ENCODE measurements at places on chromosomes 11 and 22.
A peak's percentile ranks its signal among the peaks of the same experiment; 100 is the strongest.

GRCh38 chr11:64250415-64251015, 815 bp upstream of the PLCB3 start:
- H3K36me3 ChIP-seq: no peaks in the 10 kb centered on the region
- H3K4me3 ChIP-seq: no peak overlapping the region
- no peak for DNase-seq
- H3K4me1 ChIP-seq: no peaks in the 10 kb centered on the region

- DNase-seq: no peak
- no peaks in the 10 kb centered on the region for H3K4me1 ChIP-seq
- no peaks in the 10 kb centered on the region for H3K27me3 ChIP-seq
- no peak overlapping the region for H3K27ac ChIP-seq
- no peak overlapping the region for H3K4me3 ChIP-seq
These were observed 57.0 kb downstream of the PDE2A start for GRCh38 chr11:72617080-72617762.

GRCh38 chr11:1640076-1640946, 10.7 kb downstream of the KRTAP5-5 start:
- H3K27ac ChIP-seq: no peak overlapping the region
- H3K27me3 ChIP-seq: no peaks in the 10 kb centered on the region
- H3K4me1 ChIP-seq: no peaks in the 10 kb centered on the region
- DNase-seq: no peak

GRCh38 chr11:120318906-120319305, 6.2 kb upstream of the TLCD5 start:
- H3K27ac ChIP-seq: no peak overlapping the region
- no peaks in the 10 kb centered on the region for H3K36me3 ChIP-seq

- peak; percentile 34 for DNase-seq
- H3K36me3 ChIP-seq: peaks cover 41% of the 10 kb centered on the region
- H3K27ac ChIP-seq: peak overlapping the region; percentile 39
These were observed 3.2 kb downstream of the CTSD start for GRCh38 chr11:1760351-1761109.

DNA sequence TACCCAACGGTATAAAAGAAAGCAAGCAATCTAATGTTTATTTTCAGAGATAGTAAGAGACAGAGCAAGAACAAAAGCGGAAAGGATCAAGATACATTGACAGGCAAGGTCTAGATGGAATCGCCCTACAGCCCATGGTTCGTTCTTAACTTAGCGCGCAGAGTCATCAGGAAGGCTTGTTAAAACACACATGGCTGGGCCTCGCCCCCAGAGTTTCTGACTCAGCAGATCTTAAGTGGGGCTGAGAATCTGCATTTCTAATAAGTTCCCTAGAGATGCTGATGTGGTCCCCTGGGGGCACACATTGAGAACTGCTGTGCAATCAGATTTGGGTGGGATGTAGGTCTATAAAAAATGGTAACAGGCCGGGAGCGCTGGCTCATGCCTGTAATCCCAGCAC, 35.8 kb upstream of the CHRM4 start:
- H3K27me3 ChIP-seq: no peaks in the 10 kb centered on the region
- no peak overlapping the region for H3K27ac ChIP-seq
- no peak for DNase-seq
- H3K4me1 ChIP-seq: no peaks in the 10 kb centered on the region
- H3K4me3 ChIP-seq: no peak overlapping the region

DNA sequence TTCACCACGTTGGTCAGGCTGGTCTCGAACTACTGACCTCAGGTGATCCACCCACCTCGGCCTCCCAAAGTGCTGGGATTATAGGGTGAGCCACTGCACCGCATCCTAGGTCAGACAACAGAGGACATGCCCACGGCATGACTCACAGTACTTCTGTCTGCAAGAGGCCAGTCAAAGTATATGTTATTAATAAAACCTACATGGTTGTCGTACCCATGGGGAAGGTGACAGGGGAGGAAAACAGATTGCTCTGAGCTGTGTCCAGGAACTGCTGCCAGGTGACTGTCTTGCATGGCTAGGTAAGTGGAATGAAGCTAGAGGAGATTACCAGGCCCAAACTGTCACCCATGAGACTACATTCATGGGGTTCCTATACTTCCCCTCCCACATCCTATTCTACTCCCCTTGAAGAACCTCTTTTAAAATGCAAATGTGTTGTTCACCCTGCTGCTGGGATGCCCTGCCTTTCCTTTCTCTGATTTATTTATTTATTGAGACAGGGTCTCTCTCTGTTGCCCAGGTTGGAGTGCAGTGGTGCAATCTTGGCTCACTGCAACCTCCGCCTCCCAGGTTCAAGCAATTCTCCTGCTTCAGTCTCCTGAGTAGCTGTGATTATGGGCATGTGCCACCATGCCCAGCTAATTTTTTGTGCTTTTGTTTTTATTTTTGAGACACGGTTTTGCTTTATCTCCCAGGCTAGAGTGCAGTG, 2.0 kb upstream of the NLRX1 start:
- H3K36me3 ChIP-seq: no peaks in the 10 kb centered on the region
- H3K27me3 ChIP-seq: no peaks in the 10 kb centered on the region
- no peaks in the 10 kb centered on the region for H3K4me1 ChIP-seq
- H3K4me3 ChIP-seq: no peak overlapping the region
- DNase-seq: no peak

GRCh38 chr11:100706179-100706578, 19.1 kb downstream of the ARHGAP42 start:
- no peak overlapping the region for H3K4me3 ChIP-seq
- no peaks in the 10 kb centered on the region for H3K36me3 ChIP-seq

- no peak for DNase-seq
- no peaks in the 10 kb centered on the region for H3K27me3 ChIP-seq
- H3K36me3 ChIP-seq: no peaks in the 10 kb centered on the region
- no peak overlapping the region for H3K27ac ChIP-seq
- no peak overlapping the region for H3K4me3 ChIP-seq
- H3K4me1 ChIP-seq: no peaks in the 10 kb centered on the region
These were observed 278.1 kb downstream of the SWAP70 start for GRCh38 chr11:9941991-9942390.

GRCh38 chr11:15826826-15827225, 529.5 kb downstream of the SOX6 start:
- H3K4me3 ChIP-seq: no peak overlapping the region
- peak; percentile 49 for DNase-seq
- no peaks in the 10 kb centered on the region for H3K36me3 ChIP-seq

DNA sequence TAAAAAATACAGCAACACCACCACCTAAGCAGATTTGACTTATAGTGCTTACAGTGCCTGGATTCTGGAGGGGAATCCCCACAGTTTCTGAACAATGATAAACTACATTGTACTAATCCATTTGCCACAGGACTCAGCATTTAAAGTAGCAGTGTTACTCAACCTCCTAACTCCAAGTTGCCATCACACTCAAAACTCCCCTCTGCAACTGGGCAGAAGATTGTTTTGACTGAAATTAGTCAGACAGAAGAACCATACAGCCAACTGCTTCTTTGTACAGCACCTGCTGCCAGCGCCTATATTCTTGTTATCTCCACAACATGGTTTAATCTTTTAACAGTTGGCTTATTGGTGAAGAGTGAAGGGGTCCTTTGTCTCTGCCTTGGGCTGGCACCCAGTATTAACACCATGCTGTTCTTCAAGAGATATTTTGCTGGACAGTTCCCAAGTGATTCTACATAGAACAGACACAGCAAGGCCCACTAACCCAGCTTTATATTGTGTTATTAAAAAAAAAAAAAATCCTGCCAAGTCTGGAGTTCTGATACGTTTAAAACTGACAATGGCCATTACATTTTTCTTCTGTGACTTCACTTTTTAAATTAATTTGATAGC, 273.2 kb downstream of the DCDC1 start:
- H3K27me3 ChIP-seq: no peaks in the 10 kb centered on the region
- H3K4me1 ChIP-seq: no peaks in the 10 kb centered on the region

DNA sequence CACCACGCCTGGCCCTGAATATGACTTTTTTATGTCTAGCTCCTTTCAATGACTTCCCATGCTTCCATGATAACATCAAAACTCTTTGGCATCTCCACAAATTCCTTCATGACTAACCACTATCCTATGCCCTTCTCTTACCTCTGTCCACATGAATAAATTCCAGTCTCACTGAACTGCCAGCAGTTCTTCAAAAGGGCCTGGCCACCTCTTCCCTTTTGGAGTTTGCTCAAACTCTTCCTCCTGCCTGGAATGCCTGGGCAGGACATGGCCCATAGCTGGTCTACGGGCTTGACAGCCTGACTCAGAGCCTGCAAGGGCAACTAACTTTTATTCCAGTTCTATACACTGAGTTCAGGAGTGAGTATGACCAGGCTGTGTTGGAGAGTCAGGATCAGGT, 41.8 kb upstream of the ZBTB16 start:
- no peak overlapping the region for H3K27ac ChIP-seq
- no peak overlapping the region for H3K4me3 ChIP-seq
- no peaks in the 10 kb centered on the region for H3K4me1 ChIP-seq
- DNase-seq: no peak

DNA sequence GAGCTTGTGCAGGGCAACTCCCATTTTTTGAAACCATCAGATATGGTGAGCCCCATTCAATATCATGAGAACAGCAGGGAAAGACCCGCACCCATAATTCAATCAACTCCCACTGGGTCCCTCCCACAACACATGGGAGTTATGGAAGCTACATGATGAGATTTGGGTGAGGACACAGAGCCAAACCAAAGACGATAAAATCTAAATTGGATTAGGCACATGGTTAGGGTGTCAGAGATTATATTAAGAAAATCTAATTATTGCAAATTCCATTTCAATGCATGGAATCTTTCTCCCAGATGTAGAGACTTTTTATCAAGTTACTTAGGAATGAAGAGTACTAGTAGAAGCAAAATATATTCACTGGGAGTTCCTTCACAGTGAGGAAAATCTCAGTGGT, 324.9 kb downstream of the JRKL start:
- no peak overlapping the region for H3K27ac ChIP-seq
- no peaks in the 10 kb centered on the region for H3K4me1 ChIP-seq
- H3K27me3 ChIP-seq: no peaks in the 10 kb centered on the region
- H3K36me3 ChIP-seq: no peaks in the 10 kb centered on the region

DNA sequence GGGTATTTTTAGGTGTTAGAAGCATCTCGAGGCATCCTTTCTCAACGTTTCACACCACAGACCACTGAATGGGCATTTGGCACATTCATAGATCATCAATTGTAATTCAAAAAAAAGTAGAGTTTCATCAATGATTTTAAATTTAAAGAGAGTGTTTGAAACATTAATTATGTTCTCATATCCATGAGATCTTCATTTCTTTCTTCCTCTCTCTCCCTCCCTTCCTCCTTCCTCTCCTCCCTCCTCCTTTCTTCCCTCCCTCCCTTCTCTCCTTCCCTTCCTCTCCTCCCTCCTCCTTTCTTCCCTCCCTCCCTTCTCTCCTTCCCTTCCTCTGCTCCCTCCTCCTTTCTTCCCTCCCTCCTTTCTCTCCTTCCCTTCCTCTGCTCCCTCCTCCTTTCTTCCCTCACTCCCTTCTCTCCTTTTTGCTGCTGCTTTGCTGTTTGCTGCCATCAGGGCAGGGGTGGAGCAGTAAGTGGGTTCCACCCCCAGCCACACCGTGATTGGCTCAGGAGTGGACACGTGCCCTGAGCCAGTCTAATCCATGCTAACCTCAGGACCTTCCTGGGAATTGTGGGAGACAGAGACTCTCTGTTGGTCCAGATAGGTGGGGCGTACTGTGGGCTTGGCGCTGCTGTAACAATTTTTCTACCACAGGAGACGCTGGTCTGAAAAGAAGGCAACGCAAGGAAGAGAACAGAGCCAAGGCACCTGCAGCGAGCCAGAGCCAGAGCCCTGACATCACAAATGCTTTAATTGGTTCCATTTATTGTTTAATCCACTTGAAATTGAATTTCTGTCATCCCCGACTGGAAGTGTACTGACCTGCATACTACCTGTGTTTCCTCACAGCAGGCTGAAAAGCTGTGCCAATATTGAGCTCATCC, 33.7 kb upstream of the APOBEC3A start:
- no peaks in the 10 kb centered on the region for H3K27me3 ChIP-seq
- no peaks in the 10 kb centered on the region for H3K36me3 ChIP-seq
- peaks cover 30% of the 10 kb centered on the region for H3K4me1 ChIP-seq
- no peak overlapping the region for H3K4me3 ChIP-seq
- H3K27ac ChIP-seq: peak overlapping the region; percentile 79

DNA sequence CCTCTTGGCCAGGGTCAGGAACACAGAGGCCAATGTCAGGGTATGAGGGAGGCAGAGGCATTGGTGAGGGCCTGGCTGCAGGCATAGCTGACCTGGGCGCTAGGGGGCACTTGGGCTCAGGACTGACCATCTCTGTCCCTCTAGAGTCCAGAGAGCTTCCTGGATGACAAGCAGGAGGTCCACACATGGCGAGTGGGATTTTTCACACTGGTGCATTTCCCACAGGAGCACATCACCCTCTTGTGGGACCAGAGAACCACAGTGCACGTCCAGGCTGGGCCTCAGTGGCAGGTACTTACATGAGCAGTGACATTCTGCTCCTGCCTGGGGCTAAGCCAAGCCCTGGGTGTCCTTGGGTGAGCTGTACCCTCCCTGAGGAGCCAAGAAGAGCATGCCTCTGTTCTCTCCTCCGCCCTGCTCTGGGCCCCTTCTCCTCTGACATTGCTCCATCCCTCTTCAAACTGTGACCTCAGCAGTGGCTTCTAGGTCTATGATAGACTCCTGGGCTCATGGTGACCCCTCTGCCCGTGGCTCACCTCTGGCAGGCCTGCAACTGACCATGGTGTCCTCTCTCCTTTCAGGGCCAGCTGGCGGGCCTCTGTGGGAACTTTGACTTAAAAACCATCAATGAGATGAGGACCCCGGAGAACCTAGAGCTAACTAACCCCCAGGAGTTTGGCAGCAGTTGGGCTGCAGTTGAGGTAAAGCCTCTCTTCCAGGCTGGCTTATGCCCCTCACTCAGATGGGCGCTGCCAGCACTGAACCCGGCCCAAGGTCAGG, 46.6 kb downstream of the OTOG start:
- no peaks in the 10 kb centered on the region for H3K4me1 ChIP-seq
- H3K36me3 ChIP-seq: no peaks in the 10 kb centered on the region
- DNase-seq: no peak
- H3K27ac ChIP-seq: no peak overlapping the region
- H3K27me3 ChIP-seq: no peaks in the 10 kb centered on the region

DNA sequence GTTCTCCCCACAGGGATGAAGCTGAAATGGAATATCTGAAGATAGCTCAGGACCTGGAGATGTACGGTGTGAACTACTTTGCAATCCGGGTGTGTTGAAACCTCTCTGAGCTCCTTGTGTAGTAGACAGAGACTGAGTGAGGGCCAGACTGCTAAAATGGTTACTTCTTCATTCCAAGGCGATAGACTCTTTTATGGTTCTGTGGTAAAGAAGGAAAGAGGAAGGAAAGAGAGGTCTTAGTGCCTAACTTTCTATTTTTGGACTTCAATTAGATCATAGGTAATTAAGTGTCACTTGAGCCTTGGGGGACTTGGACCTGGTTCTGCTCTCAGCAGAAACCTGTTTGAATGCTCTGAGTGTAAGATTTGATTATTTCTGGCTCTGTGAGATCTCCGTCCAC, 54.7 kb downstream of the NF2 start:
- peaks cover 25% of the 10 kb centered on the region for H3K36me3 ChIP-seq
- DNase-seq: no peak
